SJSA1 (cell line): ENCODE measurements at places on chromosomes 4 and X. TPM values are rescaled to one million over a fixed set of nuclear protein-coding genes. Genes with fewer than 3 reads are reported as not detected.

GRCh38 chr4:94871644-94872305 lies 114.0 kb downstream of the BMPR1B start:
- no peak overlapping the region for H3K4me3 ChIP-seq
- no peak overlapping the region for H3K27ac ChIP-seq
- no peaks in the 10 kb centered on the region for H3K36me3 ChIP-seq

- H3K27me3 ChIP-seq: no peaks in the 10 kb centered on the region
- H3K4me3 ChIP-seq: no peak overlapping the region
- H3K36me3 ChIP-seq: no peaks in the 10 kb centered on the region
- no peak overlapping the region for H3K27ac ChIP-seq
- peaks cover 52% of the 10 kb centered on the region for H3K4me1 ChIP-seq
Measured at GRCh38 chr4:73727685-73728084, 12.7 kb upstream of the CXCL8 start.

- H3K4me3 ChIP-seq: peak overlapping the region; percentile 81
- DNase-seq: no peak
- peaks cover 18% of the 10 kb centered on the region for H3K4me1 ChIP-seq
Measured at GRCh38 chr4:151098979-151099228, 524 bp upstream of the RPS3A start.

GRCh38 chr4:10079912-10080588 lies 36.5 kb downstream of the WDR1 start:
- no peaks in the 10 kb centered on the region for H3K4me1 ChIP-seq
- no peak overlapping the region for H3K4me3 ChIP-seq
- H3K36me3 ChIP-seq: peaks cover 90% of the 10 kb centered on the region
- no peak overlapping the region for H3K27ac ChIP-seq

DNA sequence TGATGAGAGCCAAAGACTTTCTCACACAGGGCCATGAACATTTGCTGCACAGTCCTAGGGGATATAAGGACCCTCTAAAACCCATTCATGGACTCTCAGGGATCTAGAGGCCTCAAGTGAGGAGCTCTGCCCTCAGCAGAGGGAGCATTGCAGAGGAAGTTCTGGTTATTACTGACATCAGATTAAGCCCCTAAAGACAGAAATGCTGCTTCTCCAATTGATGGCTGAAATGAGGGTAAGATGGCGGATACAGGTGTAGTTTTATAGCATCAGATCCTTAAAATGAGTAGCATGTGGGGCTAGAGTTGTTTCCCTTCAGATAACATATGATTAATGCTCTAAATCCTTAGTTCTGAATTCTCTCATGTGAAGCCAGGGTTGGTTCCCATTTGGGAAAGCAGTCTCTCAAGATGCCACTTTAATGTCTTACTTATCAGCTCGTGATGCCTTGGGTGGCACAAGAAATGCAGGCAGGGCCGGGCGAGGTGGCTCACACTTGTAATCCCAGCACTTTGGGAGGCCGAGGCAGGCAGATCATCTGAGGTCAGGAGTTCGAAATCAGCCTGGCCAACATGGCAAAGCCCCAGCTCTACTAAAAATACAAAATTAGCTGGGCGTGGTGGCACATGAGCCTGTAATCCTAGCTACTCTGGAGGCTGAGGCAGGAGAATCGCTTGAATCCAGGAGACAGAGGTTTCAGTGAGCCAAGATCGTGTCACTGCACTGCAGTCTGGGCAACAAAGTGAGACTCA lies 7.9 kb downstream of the RHOH start:
- H3K4me3 ChIP-seq: no peak overlapping the region
- H3K27ac ChIP-seq: no peak overlapping the region
- no peaks in the 10 kb centered on the region for H3K27me3 ChIP-seq
- DNase-seq: no peak
- H3K4me1 ChIP-seq: 0 out of 2 replicates have a peak, but pooled peaks cover 5% of the 10 kb centered on the region

GRCh38 chrX:136666088-136666487 lies 18.1 kb downstream of the CD40LG start:
- H3K27ac ChIP-seq: no peak overlapping the region
- H3K4me3 ChIP-seq: no peak overlapping the region
- H3K36me3 ChIP-seq: no peaks in the 10 kb centered on the region

DNA sequence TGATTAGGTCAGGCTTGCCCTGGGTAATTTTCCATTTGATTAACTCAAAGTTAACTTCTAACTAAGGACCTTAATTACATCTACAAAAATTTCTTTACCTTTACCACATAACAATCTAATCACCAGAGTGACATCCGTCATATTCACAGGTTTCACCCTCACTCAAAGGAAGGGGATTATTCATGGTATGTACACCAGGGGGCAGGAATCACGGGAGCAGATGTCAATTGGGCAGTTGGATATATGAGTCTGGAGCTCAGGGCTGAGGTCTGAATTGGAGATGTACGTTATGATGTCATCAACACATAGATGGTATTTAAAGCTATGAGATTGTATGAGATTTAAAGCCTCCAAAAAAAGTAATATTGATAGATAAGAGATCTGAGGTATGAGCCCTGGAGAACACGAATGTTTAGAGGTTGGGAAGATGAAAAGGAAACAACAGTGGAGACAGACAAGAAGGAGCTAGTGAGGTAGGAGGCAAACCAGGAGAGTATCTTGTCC lies 52.9 kb downstream of the PGRMC1 start:
- no peaks in the 10 kb centered on the region for H3K27me3 ChIP-seq
- H3K4me1 ChIP-seq: no peaks in the 10 kb centered on the region
- H3K4me3 ChIP-seq: no peak overlapping the region
- no peak for DNase-seq
- no peak overlapping the region for H3K27ac ChIP-seq

- H3K27ac ChIP-seq: peak overlapping the region; percentile 82
- no peaks in the 10 kb centered on the region for H3K27me3 ChIP-seq
- peaks cover 3% of the 10 kb centered on the region; the same call in 1 of the 2 replicates for H3K4me1 ChIP-seq
Measured at GRCh38 chrX:71366674-71367256, 608 bp downstream of the TAF1 start.

DNA sequence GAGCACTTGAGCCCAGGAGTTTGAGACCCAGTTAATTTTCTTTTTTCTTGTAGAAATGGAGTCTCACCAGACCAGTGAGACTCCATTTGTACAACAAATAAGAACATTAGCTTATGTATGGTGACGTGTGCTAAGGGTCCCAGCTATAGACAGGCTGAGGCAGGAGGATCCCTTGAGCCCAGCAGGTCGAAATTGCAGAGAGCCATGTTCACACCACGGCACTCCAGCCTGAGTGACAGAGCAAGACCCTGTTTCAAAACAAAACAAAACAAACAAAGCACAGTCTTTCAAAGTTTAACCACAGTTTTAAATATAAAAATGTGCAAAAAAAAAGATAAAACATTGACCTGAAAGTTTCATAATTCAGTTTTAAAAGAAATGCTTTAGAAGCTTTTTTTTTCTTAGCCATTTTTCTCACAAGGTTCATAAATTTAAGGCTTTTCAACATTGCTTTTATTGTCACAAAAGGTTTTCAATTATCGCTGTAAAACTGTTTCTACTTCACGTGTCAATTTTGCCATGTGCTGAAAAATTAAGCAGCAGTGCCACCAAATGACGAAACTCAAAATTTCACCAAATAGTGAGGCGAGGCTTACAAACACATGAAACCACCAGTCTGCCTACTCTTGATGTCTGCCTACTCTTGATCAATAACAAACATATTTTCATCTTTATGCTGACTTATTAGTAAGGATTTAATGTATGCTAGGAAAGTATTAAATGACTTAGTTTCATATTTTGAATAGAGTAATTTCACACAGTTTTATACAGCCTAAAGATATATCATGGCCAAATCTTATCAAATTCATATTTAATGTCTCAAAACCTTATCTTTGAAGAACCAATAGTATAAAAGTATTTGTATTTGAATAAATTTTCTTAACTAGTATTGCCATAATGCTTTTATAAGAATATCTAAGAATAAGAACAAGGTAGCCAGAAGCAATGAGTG lies 126.3 kb downstream of the NEK1 start:
- no peak overlapping the region for H3K27ac ChIP-seq
- DNase-seq: peak; percentile 40
- H3K4me1 ChIP-seq: peaks cover 10% of the 10 kb centered on the region
- no peaks in the 10 kb centered on the region for H3K27me3 ChIP-seq

GRCh38 chr4:78288327-78288726 lies 231.2 kb downstream of the FRAS1 start:
- H3K27me3 ChIP-seq: no peaks in the 10 kb centered on the region; the same call in 1 of the 2 replicates
- peaks cover 24% of the 10 kb centered on the region for H3K4me1 ChIP-seq
- no peaks in the 10 kb centered on the region for H3K36me3 ChIP-seq
- no peak overlapping the region for H3K4me3 ChIP-seq

DNA sequence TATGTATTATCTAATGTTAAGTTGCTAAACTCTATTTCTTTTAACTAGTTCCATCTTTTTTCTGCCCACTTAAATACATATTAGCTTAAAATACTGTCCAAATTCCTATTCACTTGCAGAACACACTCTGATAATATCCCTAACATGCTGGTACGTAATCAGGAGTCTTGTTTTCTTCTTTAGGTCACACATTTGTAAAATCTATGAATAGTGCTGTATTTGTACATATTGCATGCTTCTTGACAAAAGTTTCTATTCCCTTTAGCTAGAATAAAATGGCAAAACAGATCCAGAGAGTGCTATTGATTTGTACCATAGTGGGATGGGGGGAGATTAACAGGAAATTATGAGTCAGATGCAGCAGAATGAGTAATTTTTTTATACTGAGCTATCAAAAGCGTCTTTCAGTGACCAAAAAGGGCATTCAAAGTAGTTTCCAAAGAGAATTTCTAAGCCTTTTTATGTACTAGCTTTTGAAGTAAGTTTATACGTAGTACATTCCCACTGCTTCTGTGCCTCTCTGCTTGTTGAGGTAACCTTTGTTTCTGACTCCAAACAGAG lies 126.5 kb downstream of the PTPN13 start:
- H3K27me3 ChIP-seq: no peaks in the 10 kb centered on the region
- no peaks in the 10 kb centered on the region for H3K4me1 ChIP-seq
- DNase-seq: no peak
- H3K36me3 ChIP-seq: 0 out of 2 replicates have a peak, but pooled peaks cover 11% of the 10 kb centered on the region

DNA sequence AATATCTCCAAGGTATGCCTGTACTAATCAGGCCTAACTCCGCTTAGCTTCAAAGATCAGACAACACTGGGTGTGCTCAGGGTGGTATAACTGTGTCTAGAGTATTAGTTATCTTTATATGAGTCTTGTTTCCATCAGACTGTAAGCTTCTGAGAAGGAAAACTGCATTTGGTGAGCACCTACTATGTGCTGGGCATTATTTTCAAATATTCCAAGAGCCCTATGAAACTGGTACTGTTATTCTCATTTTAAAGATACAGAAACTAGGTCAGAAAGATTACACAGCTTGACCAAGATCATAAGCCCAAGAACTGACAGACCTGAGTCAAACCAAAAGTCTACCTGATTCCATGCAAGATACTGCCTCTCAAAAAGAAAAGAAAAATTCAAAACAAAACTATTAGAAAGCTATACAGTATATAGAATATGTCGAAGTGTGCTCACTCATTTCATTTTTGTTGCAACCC lies 44.4 kb downstream of the LRBA start:
- H3K4me1 ChIP-seq: no peaks in the 10 kb centered on the region
- no peaks in the 10 kb centered on the region for H3K36me3 ChIP-seq
- H3K27ac ChIP-seq: no peak overlapping the region
- H3K27me3 ChIP-seq: no peaks in the 10 kb centered on the region

DNA sequence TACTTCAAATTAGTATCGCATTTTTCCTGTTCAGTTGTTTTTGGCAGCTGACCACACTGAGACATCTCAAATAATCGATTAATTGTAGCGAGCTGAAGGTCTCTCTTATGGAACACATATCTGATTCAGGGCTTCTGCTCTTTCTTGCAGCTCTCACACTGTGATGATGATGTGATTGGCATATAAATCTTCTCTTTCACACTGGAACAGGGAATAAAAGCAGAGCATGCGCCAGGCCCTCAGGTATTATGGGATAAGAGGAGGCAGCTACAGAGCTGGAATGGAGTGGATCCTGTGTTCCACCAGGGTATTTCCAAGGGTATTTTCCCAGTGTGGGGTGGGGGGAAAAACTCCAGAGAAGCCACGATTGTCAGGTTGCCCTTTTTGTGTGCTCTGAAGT lies 265.4 kb upstream of the CASK start:
- H3K27ac ChIP-seq: no peak overlapping the region
- DNase-seq: no peak
- no peaks in the 10 kb centered on the region for H3K36me3 ChIP-seq
- H3K27me3 ChIP-seq: no peaks in the 10 kb centered on the region

GRCh38 chrX:153882086-153882498 lies 3.9 kb downstream of the L1CAM start:
- DNase-seq: no peak
- H3K27ac ChIP-seq: no peak overlapping the region
- no peaks in the 10 kb centered on the region for H3K4me1 ChIP-seq
- H3K36me3 ChIP-seq: no peaks in the 10 kb centered on the region

GRCh38 chr4:7199771-7200441 lies 7.6 kb downstream of the SORCS2 start:
- DNase-seq: peak; percentile 18
- no peak overlapping the region for H3K27ac ChIP-seq
- no peak overlapping the region for H3K4me3 ChIP-seq

- no peak for DNase-seq
- no peak overlapping the region for H3K4me3 ChIP-seq
- no peaks in the 10 kb centered on the region for H3K36me3 ChIP-seq
- H3K27ac ChIP-seq: no peak overlapping the region
- H3K27me3 ChIP-seq: no peaks in the 10 kb centered on the region
Measured at GRCh38 chr4:134422776-134423175, 221.2 kb upstream of the PABPC4L start.

DNA sequence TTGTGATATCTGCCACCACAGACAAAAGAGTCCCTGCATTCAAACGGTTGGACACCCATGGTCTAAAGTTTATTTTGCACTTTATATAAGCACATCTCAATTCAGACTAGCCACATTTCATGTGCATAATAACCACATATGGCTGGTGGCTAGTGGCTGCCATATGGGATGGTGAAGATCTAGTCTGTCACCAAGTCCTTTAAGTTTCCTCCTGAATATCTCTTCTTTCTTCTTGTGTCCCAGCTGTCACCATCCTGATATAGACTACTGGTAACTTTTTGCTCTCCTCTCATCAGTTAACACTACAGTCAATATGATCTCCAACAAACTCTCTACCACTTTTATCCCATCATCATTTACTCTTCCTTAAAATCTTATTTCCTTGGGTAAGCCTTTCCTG lies 9.3 kb downstream of the HSPA4L start:
- DNase-seq: no peak
- no peak overlapping the region for H3K27ac ChIP-seq
- no peaks in the 10 kb centered on the region for H3K4me1 ChIP-seq

GRCh38 chrX:136041254-136041812 lies 56.1 kb downstream of the SLC9A6 start:
- H3K36me3 ChIP-seq: no peaks in the 10 kb centered on the region
- H3K4me1 ChIP-seq: peaks cover 10% of the 10 kb centered on the region; the same call in 1 of the 2 replicates
- H3K27me3 ChIP-seq: no peaks in the 10 kb centered on the region
- H3K27ac ChIP-seq: no peak overlapping the region
- DNase-seq: no peak
- no peak overlapping the region for H3K4me3 ChIP-seq

The DCLK2 gene
- 5.2 and 5.7 TPM in 2 replicates for total RNA-seq

The GABRA4 gene
- total RNA-seq: not detected in 2 replicates

The RNF113A gene
- total RNA-seq: 14.8 and 15.8 TPM in 2 replicates

The PCDH19 gene
- total RNA-seq: not detected in 2 replicates

The GPR82 gene
- not detected in 2 replicates for total RNA-seq
